CD4-positive, alpha-beta T cell treated with Interleukin-17A for 1 hour (primary cell): ENCODE measurements at places on chromosomes 1 and 21.
A peak's percentile ranks its signal among the peaks of the same experiment; 100 is the strongest.

- no peak for DNase-seq
Measured at GRCh38 chr1:112363636-112364035, 32.4 kb upstream of the CTTNBP2NL start.

DNA sequence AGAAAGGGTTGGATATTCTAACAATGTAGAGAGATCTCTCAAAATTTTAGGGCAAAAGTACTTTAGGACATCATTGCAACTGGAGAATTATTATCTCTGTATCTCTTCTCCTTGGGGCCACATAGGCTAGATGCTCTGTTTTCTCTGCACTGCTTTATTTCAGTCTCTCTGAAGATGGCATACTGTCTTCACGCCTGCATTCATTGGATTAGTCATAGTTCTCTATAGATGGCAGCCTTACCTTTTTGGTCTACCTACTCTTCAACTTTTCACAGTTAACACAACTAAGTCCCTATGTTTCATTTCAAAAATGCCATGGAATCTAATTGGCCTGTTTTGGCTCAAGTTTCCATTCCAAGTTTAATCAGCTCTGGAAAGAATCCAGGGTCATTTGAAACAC, 1623.3 kb upstream of the B3GALT2 start:
- no peak for DNase-seq

GRCh38 chr1:19344372-19344810, 32.3 kb downstream of the SLC66A1 start:
- DNase-seq: peak; percentile 34

GRCh38 chr1:195580988-195581387, 1027.3 kb downstream of the KCNT2 start:
- no peak for DNase-seq

DNA sequence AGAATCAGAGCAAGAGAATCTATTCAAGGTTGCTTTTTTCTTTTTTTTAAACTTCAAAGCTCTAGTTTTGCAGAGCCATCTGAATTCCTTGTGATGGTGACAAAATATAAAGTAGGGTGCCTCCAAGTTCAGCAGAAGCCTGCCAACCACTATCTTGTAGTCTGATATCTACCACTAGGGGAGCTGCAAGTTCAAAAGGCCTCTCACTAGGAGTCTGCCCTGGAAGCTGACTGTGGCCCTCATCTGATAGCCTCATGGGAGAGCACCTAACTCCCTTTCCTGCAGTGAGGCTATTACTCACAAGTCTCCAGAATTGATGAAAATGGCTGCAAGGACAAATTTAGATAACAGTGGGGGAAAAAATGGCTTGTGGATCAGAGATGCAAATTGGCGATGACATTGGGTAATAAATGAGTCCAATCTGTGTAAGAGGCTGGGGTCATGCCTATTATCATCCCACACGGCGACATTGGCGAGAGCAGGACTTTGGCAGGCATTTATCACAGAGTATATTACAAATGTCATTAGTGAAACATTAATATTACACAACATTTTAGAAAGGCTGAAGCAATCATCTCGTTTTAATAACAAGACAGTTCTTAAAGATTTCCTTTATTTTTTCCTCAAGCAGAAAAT, 10.7 kb upstream of the ZP4 start:
- DNase-seq: no peak

GRCh38 chr21:44300262-44300959, 558 bp downstream of the PFKL start:
- DNase-seq: peak; percentile 62

DNA sequence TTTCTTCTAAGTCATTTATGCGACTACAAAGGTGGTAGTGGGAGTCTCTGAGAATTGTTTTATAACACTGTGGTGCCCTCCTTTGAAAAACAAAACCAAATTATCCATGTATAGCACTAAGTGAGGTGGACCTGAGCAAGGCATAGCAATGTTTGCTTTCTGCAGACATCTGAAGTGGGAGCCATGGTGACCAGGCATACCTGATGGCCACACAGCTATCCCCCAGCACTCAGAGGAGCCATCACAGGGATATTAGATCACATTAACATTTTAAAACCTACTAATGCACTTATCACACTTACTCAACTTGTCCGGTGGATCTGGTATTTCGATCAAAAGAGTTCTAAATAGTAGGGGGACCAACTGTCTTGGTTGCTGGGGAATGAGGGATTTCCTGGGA, 24.8 kb upstream of the AVPR1B start:
- no peak for DNase-seq

DNA sequence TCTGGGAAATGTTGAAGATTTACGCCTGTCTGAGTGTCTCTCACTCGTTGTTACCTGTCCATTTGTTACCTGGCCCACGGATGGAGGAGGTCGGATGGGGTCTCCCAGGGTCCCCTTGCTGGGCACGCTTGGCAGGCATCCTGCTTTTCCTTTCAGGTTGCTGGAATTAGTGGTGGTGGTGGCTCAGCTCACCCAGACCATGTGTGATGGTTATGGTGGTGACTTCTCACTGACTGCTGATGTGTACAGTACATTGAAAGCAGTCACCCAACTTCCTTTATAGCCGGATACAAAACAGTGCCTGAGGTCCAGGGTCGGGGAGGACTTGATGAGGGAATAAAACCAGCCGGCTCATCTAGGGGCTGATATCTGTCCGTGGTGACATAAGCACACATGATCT, 19.5 kb downstream of the MAPKAPK2 start:
- peak; percentile 18 for DNase-seq

- no peak for DNase-seq
Measured at GRCh38 chr1:231557898-231558707, 29.6 kb downstream of the TSNAX start.

GRCh38 chr1:180791806-180792205, 120.9 kb upstream of the KIAA1614 start:
- no peak for DNase-seq

DNA sequence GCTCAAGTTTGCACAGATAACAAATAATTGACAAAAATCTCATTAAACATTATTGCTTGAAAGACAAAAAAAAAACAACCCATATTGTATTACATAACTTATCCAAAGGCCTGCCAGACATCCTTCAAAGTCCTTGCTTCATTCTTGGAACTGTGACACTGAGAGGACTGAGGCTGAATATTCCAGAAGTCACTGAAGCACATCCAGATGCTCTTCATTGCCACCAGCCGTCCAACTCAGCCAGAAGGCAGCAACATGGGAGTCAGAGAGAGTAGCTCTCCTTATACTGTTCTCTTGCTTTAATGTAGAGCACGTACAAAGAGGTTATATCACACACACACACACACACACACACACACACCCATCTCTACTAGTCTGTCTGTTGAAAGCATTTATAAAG, 755.0 kb downstream of the LTN1 start:
- no peak for DNase-seq

GRCh38 chr1:150168960-150169601, 19.4 kb downstream of the PLEKHO1 start:
- peak; percentile 61 for DNase-seq

DNA sequence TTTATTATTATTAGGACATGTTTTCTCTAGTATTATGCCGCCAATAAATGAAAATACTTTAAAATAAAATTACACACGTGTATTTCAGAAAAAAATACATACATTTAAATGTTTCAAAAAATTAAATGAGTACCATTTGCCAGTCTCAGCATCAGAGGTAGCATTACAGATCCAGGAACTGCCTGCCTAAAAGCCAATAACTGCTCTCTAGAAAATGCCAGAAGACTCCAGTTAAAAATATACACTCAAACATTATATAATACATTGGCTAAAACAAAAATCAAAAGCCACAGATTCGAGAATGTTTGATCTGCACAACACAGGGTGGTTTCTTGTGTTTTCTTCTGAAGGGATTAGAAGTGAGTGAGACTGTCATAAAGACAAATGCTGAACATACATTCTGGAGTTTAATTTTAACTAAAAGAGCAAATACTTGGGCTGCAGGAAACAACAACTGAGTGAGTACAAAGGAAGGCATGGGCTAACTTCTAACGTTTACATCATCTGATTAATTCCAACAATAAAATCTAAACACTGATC, 105.5 kb downstream of the RERE start:
- no peak for DNase-seq

DNA sequence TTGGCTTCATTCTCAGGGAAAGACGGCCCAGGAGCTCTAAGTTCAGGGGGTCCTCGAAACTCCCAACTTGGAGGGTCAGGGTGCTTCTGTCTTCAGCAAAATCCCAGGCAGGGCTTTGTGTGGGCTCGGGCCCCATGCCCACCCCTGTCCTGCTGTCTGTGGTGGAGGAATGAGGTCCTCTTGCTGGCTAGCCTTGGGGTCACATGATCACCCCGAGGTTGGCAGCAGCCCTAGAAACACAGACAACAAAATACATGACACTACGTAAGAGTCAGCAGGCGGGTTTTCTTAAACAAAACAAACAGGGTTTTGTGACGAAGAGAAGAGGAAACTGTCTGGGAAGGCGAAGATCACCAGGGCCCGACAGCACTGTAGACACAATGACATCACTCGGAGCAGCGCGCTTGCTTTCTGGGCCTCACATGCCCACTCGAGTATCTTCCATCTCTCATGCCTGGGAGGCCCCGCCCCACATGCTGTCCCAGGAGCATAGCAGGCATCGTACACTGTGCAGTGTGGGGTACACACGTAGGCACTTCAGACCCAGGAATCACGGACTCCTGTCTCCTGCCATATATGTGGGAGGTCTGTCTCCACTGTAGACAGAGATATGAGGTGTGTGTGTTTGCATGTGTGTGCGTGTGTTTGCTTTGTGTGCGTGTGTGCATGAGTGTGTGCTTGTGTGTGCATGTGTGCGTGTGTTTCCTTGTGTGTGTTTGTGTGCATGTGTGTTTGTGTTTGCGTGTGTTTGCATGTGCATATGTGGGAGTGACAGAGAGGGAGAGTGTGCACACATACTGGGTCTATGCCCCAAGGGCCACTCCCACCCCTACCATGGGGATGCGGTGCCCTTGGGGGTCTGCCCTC, 94.7 kb downstream of the SIK1 start:
- DNase-seq: no peak

DNA sequence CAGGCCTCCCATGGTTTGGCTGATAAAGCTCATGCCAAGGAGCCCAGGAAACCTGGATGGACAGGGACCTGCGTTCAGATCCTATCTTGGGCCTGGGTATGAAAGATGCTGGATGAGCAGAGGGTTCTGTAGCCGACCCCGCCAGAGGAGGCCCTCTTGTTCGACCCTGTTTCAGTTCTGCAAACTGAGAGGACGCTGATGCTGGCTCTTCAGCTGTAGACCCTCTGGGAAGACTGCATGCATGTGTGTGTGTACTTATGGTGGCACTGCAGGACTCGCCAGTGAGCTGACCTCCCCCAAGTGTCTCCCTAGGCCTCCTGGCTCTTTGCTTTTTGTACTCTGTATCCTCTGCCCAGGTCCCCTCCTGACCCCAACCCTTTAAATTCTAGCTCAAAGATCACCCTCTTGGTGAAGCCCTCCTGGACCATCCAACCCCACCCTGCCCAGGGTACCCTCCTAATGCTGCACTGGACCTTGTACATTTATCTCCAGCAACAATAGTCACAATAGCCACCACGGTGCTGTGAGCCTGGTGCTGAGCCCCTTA, 1.6 kb downstream of the EPS8L3 start:
- DNase-seq: no peak

GRCh38 chr1:181011301-181012202, 11.1 kb downstream of the STX6 start:
- DNase-seq: no peak

GRCh38 chr1:170156594-170156993, 10.8 kb downstream of the NTMT2 start:
- no peak for DNase-seq

DNA sequence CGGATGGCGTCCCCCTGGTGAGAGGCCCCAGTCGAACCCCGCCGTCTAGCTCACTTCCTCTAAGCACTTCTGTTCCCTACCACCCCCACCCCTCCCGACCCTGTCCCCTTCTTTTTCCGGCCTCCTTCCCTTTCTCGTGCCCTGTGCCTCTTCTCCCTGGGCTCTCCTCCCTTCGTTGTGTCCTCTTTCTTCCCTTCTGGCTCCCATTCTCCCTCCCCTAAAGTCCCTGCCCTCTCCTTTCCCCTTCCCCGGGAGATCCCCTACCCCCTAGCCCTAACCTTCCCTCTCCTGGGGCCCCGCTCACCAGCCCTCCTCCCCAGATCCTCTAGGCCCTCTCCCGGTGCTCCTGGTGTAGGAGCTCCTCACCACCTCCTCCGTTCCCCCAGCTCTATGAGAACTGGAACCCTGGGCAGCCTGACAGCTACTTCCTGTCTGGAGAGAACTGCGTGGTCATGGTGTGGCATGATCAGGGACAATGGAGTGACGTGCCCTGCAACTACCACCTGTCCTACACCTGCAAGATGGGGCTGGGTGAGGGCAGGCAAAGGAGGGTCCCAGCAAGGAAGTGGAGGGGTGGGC, 15.9 kb downstream of the BCAN start:
- DNase-seq: no peak
